CD4-positive, alpha-beta T cell (primary cell): ENCODE measurements at places on chromosomes 13 and 19. TPM values are rescaled to one million over a fixed set of nuclear protein-coding genes. Genes with fewer than 3 reads are reported as not detected.

Gene TEKTIP1
- total RNA-seq: 6.0 TPM

Gene PGLYRP1
- total RNA-seq: not detected

Gene DENND1C
- 118 TPM for total RNA-seq

Gene SYNE4
- 1.6 TPM for total RNA-seq

Gene ALOX5AP
- total RNA-seq: 19.0 TPM

Gene IRGC
- not detected for total RNA-seq

Gene CDX2
- total RNA-seq: not detected

Gene GADD45GIP1
- total RNA-seq: 12.1 TPM

GRCh38 chr19:49801966-49802661 is 11.0 kb downstream of the FUZ start:
- no peak for DNase-seq

GRCh38 chr13:82749551-82749950 is 1132.7 kb downstream of the SLITRK1 start:
- DNase-seq: no peak

- DNase-seq: no peak
These were observed 126.2 kb upstream of the SPACA7 start for GRCh38 chr13:112249644-112250610.

DNA sequence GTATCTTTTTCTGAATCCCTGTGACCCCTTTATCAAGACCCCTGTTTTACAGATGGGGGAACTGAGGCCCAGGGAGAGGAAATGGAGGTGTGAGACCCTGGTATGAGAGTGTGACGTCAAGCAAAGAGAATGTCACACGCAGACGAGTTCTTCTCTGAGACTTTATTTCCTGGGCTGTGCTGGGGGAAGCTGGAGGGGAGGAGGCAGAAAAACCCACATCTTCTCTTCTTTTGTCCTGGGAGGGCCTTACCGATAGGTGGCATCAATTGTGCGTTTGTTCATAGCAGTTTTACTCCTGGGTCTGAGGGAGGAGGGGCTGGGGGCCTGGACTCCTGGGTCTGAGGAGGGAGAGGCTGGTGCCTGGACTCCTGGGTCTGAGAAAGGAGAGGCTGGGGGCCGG is 4.9 kb upstream of the KLK15 start:
- DNase-seq: no peak

- no peak for DNase-seq
These were observed 327.8 kb downstream of the SUCLA2 start for GRCh38 chr13:47673009-47673850.

GRCh38 chr13:60617991-60618733 is 221.1 kb downstream of the TDRD3 start:
- DNase-seq: no peak

GRCh38 chr13:48393698-48394085 is 19.2 kb downstream of the LPAR6 start:
- no peak for DNase-seq

DNA sequence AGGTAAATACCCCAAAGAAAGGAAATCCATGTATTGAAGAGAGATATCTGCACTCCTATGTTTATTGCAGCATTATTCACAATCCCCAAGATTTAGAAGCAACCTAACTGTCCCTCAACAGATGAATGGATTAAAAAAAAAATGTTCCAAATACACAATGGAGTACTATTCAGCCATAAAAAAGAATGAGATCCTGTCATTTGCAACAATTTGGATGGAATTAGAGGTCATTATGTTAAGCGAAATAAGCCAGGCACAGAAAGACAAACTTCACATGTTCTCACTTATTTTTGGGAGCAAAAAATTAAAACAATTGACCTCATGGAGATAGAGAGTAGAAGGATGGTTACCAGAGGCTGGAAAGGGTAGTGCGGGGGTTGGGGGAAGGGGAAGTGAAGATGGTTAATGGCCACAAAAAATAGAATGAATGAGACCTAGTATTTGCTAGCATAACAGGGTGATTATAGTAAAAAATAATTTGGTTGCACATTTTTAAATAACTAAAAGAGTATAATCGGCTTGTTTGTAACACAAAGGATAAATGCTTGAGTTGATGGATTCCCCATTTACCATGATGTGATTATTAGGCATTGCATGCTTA is 9.7 kb upstream of the ZNF709 start:
- no peak for DNase-seq

DNA sequence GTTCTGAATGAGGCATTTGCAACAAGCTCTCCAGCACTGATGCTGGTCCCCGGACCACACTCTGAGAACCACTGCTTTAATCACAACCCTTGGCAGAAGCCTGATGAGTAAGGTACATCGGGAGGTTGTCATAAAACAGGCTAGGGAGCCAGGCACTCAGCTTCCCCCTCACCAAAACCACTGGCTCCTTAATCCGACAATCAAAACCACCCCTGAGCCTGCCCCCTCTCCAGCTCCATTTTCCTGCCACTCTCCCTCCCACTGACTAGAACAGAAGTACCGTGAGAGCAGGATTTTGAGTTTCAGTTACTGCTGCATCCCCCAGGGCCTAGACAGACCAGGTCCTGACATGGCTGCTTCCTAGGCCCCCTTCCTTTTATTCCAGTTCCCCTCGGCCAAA is 7.2 kb downstream of the GSK3A start:
- no peak for DNase-seq

DNA sequence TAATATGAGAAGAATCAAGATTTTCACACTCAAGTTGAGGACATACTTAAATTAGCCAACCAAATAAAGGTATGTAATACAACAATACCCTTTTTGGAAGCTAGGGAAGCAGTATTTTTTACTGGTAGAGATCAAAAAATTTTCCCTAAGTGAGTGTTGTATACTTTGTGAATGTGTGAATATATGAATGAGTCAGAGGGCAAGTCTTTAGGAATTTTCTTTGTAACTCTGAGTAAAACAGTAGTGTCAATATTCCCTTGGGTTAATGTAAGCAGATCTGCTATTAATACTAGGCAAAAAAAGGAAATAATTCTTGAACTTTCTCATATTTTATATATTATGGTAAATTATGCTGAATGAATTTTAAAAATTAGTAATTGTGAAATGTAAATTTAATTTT is 1161.8 kb upstream of the MIR17HG start:
- DNase-seq: no peak

DNA sequence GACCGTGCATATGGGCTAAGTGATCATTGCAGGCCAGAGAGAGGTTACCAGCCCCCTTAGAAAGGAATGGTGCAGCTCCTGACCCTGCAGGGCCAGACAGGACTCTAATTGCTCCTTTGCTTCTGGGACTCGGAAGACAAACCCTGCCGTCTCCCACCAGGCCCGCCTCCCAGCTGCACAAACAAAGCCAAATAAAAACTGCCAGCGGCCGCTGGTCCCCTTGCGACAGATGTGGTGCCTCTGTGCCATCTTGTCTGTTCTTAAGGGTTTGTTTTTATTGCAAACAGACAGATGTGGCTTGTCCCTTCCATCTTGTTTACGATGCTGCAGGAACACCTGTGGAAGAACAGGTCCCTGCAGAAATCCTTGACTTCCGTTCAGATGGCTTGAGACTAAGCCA is 434.4 kb upstream of the TSHZ3 start:
- no peak for DNase-seq

GRCh38 chr13:51147732-51148131 is 36.7 kb upstream of the C13orf42 start:
- no peak for DNase-seq

- DNase-seq: no peak
These were observed 4.2 kb downstream of the C5AR1 start for GRCh38 chr19:47313754-47314295.

GRCh38 chr19:16714702-16715287 is 4.9 kb upstream of the NWD1 start:
- peak; percentile 19 for DNase-seq

GRCh38 chr19:13302526-13303270 is 152.5 kb downstream of the IER2 start:
- no peak for DNase-seq

DNA sequence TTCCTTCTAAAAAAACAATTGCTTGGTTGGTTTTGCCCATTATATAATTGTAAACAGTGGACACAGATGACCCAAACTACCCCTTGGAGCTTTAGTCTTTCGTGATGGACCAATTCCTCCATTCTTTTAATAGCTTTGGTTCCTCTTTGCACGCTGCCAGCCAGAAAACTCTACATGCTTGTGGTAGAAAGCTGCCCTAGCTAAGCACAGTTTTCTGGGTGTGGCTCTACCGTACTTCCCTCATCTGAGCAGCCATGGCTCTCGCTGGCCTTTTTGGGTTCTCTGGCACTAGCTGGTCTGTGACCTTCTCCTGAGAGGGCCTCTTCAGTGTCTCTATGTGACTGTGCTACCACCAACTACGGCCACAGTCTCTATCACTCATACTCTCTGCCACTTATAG is 29.9 kb upstream of the CEBPA start:
- DNase-seq: peak; percentile 41

- no peak for DNase-seq
These were observed 99.4 kb downstream of the WASF3 start for GRCh38 chr13:26656919-26657318.

DNA sequence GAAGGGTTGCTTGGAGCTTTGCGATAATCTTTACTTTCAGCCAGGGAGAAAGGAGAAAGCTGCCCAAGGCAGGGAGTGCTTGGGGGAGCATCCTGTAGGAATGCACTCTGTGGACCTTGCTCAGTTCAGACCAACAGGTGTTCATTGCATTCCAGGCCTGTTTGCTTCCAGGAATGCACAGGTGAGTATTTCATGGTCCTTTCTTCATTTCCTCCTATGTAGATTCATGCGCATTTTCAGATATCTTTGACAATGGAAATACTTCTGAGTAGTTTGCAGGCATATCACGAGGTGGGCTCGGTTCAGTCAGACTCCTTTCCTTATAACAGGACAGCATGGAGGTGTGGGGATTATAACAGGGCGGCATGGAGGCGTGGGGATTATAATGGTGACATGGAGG is 254.8 kb downstream of the FGF9 start:
- DNase-seq: no peak

DNA sequence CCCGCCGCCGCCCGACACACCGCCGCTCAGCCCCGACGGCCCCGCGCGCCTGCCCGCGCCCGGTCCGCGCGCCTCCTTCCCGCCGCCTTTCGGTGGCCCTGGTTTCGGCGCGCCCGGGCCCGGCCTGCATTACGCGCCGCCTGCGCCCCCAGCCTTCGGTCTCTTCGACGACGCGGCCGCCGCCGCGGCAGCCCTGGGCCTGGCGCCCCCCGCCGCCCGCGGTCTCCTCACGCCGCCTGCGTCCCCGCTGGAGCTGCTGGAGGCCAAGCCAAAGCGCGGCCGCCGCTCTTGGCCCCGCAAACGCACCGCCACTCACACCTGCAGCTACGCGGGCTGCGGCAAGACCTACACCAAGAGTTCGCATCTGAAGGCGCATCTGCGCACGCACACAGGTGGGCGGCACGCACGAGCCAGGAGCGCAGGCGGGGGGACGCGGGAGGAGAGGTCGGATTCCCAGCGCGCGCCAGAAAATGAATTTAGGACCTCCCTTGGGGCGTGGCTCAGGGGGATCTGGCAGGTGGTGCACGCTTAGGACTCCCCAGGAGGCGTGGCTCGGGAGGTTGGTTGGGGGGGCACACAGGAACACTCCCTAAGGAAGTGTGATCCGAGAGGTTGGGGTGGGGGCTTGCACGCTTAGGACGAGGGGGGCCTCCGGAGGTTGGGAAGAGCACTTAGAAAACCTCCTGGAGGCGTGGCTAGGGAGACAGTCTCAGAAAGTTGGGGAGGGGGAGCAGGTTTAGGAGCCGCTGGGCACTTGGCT is 1.2 kb downstream of the KLF2 start:
- DNase-seq: peak; percentile 57

DNA sequence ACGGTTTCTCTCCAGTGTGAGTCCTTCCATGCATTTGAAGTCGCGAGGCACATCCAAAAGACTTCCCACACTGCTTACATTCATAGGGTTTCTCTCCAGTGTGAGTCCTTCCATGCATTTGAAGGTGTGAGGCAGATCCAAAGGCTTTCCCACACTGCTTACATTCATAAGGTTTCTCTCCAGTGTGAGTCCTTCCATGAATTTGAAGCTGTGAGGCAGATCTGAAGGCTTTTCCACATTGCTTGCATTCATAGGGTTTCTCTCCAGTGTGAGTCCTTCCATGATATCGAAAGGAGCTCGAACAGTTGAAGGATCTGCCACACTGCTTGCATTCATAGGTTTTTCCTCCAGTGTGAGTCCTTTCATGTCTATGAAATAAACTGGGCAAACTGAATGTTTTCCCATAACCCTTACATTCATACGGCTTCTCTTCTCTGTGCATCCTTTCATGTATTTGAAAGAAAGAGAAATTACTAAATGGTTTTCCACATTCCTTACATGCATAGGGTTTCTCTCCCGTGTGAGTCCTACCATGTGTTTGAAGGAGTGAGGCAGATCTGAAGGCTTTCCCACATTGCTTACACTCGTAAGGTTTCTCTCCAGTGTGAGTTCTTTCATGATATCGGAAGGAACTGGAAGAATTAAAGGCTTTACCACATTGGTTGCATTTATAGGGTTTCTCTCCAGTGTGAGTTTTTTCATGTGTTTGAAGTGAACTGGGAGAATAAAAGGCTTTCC is 20.3 kb downstream of the ZNF433 start:
- no peak for DNase-seq

- no peak for DNase-seq
These were observed 189.5 kb upstream of the SLC10A2 start for GRCh38 chr13:103255587-103256301.

DNA sequence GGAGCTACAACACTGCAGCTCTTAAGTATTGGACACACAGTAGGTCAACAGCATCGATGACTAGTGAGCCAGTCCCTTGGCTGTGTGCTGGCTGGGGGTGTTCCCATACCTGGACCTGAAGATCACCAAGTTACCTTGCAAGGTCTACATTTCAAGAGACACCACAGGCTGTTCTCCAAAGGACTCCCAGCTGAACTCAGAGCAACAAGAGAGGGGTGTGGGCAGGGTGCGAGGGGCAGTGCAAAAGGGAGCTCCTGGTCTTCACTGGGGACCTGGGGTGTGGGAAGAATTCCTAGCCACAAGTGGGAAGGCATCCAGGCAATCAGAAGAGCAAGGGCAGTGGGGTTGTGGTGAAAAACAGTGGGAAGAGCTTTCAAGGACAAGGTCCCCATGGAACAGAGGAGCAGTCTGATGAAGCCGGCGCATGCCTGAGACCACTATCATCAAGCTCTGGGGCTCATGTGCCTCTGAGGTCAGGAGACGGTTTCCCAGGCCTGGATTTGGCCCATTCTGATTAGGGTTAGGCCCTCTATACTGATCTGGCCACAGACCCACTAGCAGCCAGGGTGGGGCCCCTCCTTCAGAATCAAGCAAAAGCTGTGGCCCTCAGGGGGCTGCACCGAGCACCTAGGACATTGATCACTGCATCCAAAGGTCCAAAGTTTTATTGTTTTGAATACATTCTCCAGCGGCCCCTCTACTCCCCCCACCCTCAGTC is 4.7 kb upstream of the GSK3A start:
- DNase-seq: no peak

GRCh38 chr13:81658598-81659370 is 1317.9 kb upstream of the SPRY2 start:
- no peak for DNase-seq

GRCh38 chr19:49809160-49809940 is 3.7 kb downstream of the FUZ start:
- peak; percentile 63 for DNase-seq
